ENCODE measurements at places on chromosomes 5 and 9.
A peak's percentile ranks its signal among the peaks of the same experiment; 100 is the strongest.

DNA sequence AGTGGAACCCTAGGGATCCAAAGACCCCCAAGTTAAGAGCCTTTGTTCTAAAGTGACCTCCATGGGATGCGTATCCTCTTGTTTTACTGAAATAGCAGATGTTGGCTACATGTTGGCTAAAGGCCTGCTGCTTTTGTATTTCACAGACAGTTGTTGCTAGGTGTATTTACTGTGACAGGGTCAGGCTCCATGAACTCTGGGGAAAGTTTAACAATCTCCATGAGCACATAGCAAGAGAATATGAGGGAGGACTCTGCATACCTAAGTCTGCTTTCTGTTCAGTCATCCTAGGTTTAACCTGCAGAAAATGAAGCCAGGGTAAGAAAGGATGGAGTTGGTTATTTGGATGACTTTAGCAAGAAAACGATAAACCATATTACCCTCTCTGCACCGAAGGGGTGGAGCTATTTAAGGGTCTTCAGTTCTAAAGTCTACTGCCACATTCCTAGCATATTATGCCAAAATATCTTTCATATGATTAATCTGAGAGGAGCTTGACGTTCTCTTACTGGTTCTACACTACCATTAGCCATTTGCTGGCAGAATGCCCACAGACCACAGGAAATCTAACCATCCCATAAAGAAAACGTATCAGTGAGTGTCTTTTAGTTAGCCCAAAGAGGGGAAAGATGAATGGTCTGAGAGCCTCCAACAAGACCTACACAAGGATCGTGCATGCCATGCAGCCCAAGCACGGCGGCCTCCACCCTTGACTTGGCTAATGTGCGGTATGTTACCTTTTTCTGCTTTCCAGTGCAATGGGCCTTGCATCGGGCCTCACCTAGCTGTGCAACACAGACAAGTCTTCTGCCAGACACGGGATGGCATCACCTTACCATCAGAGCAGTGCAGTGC, 127.8 kb downstream of the SAXO1 start:
- DNase-seq = no peak

GRCh38 chr9:97711223-97711626, 14.1 kb upstream of the XPA start:
- no peak for DNase-seq

GRCh38 chr9:69136779-69137178, 37.3 kb upstream of the TJP2 start:
- DNase-seq = no peak

GRCh38 chr9:18985464-18985951, 47.5 kb downstream of the SAXO1 start:
- peak; percentile 2 for DNase-seq

DNA sequence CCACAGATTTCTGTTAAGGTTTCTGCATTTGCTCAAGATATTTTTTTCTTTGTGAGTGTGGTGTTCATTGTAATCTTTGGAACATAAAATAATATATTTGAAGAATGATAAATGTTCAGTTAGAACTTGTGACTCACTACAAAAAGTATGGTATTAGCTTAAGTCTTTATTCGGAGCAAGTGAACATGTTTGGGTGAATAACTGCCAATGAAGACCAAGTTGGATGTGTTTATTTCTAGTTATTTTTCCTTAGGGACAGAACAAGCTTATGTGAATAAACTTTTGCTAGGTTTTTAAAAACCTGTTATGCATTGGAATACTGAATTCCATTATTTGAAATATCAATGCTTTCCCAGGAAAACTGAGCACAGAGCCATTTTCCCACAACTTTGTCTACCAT, 418.6 kb downstream of the SLCO4C1 start:
- DNase-seq = no peak

DNA sequence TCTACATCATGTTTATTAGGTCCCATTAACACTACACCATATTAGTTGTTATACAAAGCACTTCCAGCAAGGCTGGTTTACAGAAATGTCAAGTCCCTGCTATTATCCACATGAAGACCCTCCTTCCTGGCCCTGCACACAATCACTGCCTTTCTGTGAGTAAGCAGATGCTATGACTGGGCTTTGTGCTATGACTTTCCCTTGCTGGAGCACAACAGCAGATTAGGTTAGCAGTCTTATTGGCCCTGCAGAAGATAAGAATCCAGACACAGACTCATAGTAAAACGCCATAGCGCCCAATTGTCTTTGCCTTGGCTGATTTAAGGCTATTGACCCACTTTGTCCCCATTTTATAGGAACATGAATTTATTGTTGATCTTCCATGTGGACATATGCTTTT, 228.9 kb upstream of the ACTBL2 start:
- no peak for DNase-seq

DNA sequence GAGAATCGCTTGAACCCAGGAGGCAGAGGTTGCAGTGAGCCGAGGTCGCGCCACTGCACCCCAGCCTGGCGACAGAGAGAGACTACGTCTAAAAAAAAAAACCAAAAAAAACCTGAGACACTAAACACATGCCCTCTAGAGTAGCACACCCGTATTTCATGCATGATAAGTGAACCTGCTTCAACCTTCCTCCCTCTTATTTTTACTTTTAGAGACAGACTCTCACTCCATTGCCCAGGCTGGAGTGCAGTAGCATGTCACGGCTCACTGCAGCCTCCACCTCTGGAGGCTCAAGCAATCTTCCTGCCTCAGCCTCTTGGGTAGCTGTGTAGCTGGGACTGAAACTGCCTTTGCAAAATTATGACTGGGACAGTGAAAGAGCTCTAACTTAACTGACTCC, 17.6 kb upstream of the NANS start:
- DNase-seq = no peak

DNA sequence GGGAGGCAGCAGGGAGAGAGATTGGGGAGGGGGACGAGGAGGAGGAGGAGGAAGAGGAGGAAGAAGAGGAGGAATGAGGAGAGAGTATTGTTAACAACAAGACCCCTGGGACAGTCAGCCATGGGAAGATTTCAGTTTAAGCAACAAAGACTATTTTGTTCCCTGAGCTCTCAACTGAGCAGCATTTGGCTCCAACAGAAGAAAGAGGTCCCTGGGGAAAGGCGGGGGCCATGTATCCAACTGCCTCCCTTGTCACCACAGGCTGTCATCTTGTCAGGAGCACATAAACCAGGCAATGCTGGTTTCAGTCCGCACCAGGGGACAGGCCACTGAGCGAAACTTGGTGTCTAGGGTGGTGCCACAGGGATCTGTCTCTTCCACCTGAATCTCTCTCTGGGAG, 316.1 kb downstream of the TLE1 start:
- DNase-seq = no peak

GRCh38 chr5:155878991-155879575, 447.9 kb upstream of the SGCD start:
- DNase-seq = no peak

GRCh38 chr9:29799227-29799626, 2225.9 kb upstream of the C9orf72 start:
- DNase-seq = no peak

- no peak for DNase-seq
These were observed 4.7 kb downstream of the LNPEP start for GRCh38 chr5:96940586-96940985.

DNA sequence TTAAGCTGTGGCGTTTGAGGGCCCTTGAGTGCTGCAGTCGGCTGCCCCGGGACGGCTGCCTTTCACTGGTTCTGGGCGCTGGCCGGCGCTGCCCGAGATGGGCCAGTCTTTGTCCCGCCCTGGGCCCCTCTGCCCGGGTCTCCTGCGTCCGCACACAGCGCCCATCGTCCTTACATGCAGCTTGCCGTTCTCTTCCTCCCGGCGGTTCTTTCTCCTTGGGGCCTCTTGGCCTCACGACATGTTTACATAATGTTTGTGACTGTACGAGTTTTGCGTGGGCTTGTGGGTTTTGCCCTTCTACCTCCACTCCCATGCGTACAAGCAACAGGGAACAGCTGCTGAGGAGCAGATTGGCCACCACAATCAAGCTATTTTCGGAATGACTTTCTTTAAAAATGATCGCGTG, 618 bp downstream of the TNPO1 start:
- DNase-seq = peak; percentile 64
